ENCODE measurements at places on chromosomes 2 and 18.

DNA sequence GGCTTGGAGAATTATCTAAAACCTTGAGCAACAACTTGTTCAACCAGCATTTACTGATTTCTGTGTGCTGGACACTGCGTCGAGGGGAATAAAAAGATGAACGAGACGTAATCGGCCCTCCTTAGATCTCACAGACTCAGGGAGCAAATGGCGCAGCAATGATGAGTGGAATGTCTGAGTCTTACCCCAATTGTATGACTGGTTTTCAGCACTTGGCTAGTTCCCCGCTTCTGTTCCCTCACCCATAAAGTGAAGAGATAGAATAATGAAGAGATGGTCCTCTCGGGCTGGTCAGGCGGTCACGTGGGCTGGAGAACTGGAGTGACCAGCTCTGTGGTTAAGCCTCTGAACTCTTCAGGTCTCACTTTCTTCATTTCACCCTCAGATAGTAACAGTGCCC is 17.3 kb upstream of the GATA6 start:
- DNase-seq, result no peak

DNA sequence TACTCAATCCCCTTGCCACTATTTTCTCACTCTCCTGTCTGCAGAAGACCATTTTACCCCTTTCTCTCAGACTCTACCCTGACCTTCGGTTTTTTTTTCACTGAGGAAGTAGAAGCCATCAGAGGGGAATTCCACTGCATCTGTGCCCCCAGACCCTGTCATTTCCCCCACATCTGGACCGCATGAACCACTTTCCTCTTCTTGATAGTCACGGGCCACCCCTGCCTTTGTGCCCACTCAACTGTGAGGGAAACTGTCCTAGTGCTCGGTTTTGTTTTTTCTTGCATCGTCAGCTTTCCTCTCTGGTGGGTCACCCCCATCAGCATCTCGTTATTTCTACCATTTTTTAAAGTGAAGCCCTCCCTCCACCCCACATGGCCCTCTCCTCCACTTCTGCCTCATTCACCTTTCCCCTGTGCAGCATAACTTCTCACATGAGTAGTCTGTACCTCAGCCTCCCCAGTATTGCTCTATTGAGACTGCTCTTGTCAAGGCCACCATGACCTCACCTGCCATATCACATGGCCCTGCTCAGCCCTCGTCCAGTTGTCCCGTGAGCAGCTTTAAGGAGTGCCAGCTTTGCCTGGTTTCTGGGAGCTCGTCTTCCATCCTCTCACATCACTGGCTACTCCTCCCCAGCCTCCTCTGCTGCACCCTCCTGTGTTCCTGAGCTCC is 32.4 kb downstream of the TMEM87B start:
- no peak for DNase-seq

DNA sequence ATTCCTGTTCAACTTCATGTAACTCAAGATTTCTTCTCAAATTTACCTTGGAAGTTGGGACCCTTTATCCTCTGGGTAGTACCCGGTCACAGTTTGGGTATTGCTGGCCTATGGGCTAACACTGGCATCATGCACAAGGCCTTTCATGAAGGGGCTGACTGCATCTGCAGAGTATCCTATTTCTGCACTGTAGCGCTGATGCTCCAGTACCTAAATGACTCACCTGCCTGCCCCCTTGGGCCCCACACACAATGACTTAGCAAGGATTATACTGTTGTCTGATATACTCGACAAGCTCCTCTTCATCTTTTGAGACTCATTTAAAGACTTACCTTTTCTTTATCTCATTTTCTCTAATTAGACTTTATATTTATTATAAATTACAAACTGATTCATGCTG is 39.9 kb downstream of the DNAH6 start:
- no peak for DNase-seq

GRCh38 chr2:197294260-197294659 is 16.3 kb downstream of the ANKRD44 start:
- no peak for DNase-seq

GRCh38 chr2:152238016-152238415 is 62.5 kb upstream of the STAM2 start:
- no peak for DNase-seq

DNA sequence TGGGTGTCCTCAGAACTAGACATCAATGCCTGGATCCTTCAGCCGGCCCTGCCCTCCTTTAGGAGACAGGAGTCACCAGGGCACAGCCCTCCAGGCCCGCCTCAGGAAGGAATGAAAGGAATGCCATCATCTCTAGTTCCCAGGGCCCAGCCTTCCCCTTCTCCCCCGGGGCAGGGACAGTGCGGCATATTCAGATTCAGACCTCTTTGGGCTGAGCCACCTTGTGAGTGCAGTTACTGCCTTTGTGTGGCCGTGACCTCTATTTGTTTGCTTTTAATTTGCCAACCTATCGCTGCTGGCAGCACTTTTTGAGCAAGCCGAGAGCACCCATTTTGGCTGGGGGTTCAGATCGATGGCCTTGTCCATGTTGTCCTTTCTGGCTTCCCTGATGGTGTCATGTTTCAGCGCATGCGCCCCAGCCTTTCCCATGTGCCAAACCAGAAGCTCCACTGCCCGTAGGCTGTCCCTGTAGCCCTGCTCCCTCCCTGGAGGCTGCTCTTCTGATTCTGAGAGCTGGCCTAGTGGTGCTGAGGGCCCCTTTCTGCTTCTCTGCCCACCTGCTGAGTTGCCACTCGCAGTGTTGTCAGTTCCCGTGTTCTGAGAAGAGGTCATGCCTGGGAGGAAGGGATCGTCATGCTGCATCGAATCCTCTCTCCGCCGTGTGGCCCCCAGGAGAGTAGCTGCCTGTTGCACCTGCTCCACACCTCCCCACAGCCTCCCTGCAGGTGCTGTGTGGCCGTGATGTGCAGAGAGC is 10.9 kb downstream of the ANKRD23 start:
- no peak for DNase-seq

DNA sequence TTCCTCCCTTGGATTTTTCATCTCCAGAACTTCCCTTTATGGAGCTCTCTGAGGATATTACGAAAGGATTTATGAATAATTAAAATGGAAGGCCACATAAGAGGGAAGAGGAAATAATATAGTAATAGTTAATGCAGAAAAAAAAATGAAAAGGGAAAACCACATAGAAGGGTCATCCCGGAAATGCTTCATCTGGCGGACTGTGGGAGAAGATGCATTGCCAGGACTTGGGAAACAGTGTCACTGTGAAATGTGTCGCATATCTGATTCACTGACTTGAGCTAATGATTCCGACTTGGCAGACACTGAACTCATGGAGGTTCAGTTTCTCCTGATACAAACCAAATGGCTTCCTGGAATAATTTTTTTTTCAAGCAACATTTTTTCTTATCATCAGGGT is 129.9 kb upstream of the RMP24 start:
- no peak for DNase-seq

- DNase-seq, result no peak
Measured at GRCh38 chr18:66623821-66624220, 19.9 kb upstream of the CDH19 start.

GRCh38 chr2:20107776-20108175 is 56.3 kb upstream of the LAPTM4A start:
- DNase-seq, result no peak

All from cortex of kidney (tissue), 1 donor.